Endothelial cell of umbilical vein (primary cell): ENCODE measurements at places on chromosomes 4 and X.
A peak's percentile ranks its signal among the peaks of the same experiment; 100 is the strongest.

- H3K27me3 ChIP-seq: no peaks in the 10 kb centered on the region
- H3K27ac ChIP-seq: no peak overlapping the region
- no peaks in the 10 kb centered on the region for H3K36me3 ChIP-seq
These were observed 71.8 kb upstream of the ALG13 start for GRCh38 chrX:111609206-111609605.

GRCh38 chr4:89496851-89497250, 189.3 kb upstream of the GPRIN3 start:
- H3K4me3 ChIP-seq: no peak overlapping the region
- H3K27ac ChIP-seq: peak overlapping the region; percentile 95
- H3K27me3 ChIP-seq: no peaks in the 10 kb centered on the region
- no peaks in the 10 kb centered on the region for H3K36me3 ChIP-seq
- H3K4me1 ChIP-seq: peaks cover 47% of the 10 kb centered on the region
- no peak for DNase-seq

DNA sequence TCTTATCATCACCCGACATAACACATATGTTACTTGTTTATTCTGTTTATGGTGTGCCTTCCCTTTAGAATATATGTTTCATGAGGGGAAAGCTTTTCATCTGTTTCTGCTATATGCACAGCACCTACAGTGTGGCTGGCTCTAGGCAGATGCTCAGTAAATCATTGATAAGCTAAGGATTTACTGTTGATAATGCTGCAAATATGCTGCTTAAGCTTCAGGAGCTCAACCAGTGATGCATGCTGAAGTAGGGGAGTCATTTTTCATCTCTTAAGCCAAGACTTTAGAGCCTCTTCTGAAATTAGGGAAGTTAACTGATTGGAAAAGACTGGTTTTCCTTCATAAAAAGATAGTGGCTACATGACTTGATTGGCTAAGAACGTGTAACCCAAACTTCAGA, 16.4 kb downstream of the FAT4 start:
- no peak for DNase-seq
- no peak overlapping the region for H3K4me3 ChIP-seq
- no peak overlapping the region for H3K27ac ChIP-seq
- no peaks in the 10 kb centered on the region for H3K27me3 ChIP-seq

DNA sequence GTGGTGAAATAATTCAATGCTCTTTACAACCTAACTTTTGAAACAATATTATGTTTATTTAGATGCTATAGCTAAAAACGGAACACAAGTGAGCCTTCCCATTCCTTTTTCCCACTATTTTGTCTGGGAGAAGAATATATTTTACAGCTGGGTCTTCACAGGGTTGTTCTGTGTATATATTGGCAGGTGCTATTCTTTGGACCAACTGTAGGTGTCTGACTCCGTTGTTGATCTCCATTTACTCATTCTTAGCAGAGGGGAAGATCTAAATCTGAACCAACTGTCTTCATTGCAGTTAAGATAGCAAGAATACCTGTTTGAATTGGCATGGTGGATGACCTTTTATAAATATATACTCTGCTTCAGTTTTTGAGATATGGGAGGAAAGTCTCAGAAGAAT, 257.4 kb downstream of the CFAP299 start:
- no peak overlapping the region for H3K4me3 ChIP-seq
- no peak for DNase-seq
- H3K27ac ChIP-seq: no peak overlapping the region
- H3K27me3 ChIP-seq: no peaks in the 10 kb centered on the region
- H3K36me3 ChIP-seq: no peaks in the 10 kb centered on the region
- no peaks in the 10 kb centered on the region for H3K4me1 ChIP-seq

GRCh38 chr4:76977736-76978350, 28.3 kb downstream of the SEPTIN11 start:
- H3K4me3 ChIP-seq: no peak overlapping the region
- peak; percentile 72 for DNase-seq
- H3K4me1 ChIP-seq: peaks cover 37% of the 10 kb centered on the region
- peaks cover 5% of the 10 kb centered on the region for H3K36me3 ChIP-seq
- H3K27ac ChIP-seq: peak overlapping the region; percentile 77

GRCh38 chr4:35565640-35566039, 678.7 kb downstream of the ARAP2 start:
- no peak overlapping the region for H3K4me3 ChIP-seq
- no peaks in the 10 kb centered on the region for H3K36me3 ChIP-seq
- no peaks in the 10 kb centered on the region for H3K27me3 ChIP-seq
- no peak for DNase-seq

GRCh38 chr4:173424899-173425805, 26.2 kb upstream of the SCRG1 start:
- no peaks in the 10 kb centered on the region for H3K27me3 ChIP-seq
- no peak for DNase-seq
- no peak overlapping the region for H3K4me3 ChIP-seq

DNA sequence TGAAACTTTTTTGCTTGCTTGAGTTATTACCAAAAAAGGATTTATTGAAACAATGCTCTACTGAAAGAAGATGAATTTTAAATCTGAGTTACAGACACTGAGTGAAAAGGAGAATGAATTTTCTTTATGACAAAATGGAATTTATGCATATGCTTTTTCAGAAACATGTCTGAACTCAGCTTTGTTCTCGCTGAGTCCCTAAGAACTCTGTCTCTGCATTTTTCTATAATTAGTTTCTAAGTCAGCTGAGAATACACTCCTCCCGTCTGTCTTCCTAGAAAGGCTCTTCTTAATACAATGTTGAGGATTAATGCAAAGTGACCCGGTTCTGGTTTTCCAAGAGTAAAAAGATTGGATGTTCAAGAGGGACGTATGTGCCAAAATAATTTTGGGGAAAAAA, 463.5 kb downstream of the NKX6-1 start:
- H3K36me3 ChIP-seq: no peaks in the 10 kb centered on the region
- no peak overlapping the region for H3K4me3 ChIP-seq
- H3K27ac ChIP-seq: no peak overlapping the region
- no peaks in the 10 kb centered on the region for H3K27me3 ChIP-seq
- no peaks in the 10 kb centered on the region for H3K4me1 ChIP-seq
- no peak for DNase-seq

DNA sequence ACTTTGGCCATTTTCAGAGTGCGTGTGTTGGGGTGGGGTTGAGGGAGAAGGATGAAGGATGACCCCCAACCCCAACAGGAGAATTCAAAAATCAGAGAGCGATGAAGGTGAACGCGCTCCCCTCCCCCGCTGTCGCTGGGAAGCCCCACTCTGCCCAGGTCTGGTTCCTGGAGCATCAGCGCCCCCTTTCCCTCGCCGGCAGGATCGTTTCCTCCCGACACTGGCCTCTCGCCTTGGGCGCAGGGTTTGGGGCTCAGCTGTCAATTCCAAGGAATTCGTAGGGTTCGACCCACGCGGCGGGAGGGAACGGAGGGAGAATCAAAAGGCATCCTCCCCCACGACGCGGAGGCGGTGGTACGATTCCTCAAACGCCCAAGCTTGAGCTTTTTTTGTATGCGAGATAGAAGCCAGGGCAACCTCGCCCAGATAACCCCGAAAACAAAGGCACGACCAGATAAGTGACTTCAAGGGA, 1.0 kb upstream of the PDGFRA start:
- peaks cover 65% of the 10 kb centered on the region for H3K27me3 ChIP-seq
- peaks cover 41% of the 10 kb centered on the region for H3K4me1 ChIP-seq
- H3K36me3 ChIP-seq: no peaks in the 10 kb centered on the region
- no peak for DNase-seq

DNA sequence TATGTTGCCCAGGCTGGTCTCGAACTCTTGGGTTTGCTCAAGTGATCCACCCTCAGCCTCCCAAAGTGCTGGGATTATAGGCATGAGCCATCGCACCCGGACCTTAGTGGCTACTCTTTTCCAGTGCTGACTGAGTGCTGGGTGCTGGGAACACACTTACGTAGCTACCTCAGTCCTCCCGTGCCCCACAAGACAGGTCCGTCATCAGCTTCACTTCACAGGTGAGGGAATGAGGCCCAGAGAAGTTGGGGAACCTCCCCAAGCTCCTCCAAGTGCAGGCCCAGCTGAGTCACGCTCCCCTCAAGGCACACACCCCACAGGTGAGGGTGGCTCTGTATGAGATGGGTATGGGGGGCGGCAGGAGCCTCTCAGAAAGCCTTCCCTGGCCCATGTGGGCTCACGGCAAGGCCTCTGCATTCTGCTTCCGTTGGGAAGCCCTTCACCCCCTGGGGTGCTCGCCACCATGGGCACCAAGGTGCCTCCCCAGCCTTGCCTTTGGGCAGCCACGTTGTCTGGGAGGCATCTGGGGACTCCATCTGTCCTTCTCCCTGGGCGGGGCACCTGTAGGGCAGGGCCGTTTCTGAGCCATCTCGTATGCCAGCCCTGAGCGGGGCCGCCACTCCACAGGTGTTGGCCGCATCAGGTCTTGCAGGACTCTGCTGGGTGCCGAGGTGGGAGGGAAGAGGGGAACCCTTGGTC, 28.4 kb downstream of the NSG1 start:
- no peaks in the 10 kb centered on the region for H3K4me1 ChIP-seq
- DNase-seq: no peak
- no peak overlapping the region for H3K27ac ChIP-seq
- H3K4me3 ChIP-seq: no peak overlapping the region
- H3K27me3 ChIP-seq: no peaks in the 10 kb centered on the region
- H3K36me3 ChIP-seq: no peaks in the 10 kb centered on the region

DNA sequence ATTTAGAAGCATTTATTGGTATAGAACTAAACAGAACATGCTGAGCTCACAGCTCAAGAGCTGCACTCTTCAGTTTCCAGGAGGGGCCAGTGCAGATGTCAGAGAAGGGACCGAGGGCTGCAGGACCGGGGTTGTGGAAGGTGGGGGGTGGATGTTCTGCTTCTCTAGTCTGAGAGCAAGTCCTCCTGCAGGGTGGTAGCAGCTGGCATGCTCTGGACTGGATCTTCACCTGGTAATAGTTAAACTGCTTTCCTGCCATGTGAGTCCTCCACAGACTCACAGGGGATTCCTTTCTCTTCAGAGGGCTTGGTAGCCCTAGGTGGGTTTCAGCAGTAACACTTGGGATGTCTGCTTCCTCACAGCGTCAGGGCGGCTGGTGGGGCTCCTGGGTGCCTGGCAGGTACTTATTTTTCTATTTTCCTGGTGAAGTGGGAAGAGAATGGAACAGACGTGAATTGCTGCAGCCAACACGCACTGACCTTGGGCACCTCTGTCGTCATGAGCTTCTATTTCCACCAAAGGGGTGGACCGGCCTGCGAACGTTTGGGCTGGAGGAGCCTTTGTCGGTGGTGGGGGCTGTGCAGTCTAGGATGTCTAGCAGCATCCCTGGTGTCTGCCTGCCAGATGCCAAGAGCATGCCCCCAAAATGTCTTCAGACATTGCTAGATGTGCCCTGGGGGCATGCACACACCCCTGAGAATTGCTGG, 2.5 kb downstream of the MAEA start:
- no peak overlapping the region for H3K27ac ChIP-seq
- no peak for DNase-seq
- H3K36me3 ChIP-seq: peaks cover 5% of the 10 kb centered on the region
- H3K4me3 ChIP-seq: no peak overlapping the region

DNA sequence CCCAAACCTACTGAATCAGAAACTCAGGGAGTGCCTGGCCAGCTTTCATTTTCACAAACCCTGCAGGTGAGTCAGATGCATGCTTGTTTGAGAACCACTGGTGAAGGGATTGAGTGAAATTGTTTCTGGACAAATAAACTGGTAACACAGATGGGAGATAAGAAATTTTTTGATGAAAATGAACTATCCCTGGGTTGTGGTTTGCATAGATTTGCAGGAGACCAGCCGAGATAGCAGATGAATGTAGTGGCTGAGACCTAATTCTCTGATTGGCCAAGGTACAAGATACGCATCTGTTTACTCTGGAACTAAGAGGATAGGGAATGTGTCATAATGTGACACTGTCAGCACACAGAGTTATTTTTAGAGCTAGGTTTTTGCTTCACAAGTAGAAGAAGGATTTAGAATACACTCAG, 117.8 kb upstream of the NOCT start:
- H3K27me3 ChIP-seq: no peaks in the 10 kb centered on the region
- no peak overlapping the region for H3K27ac ChIP-seq
- H3K36me3 ChIP-seq: no peaks in the 10 kb centered on the region
- no peak overlapping the region for H3K4me3 ChIP-seq
- no peak for DNase-seq

DNA sequence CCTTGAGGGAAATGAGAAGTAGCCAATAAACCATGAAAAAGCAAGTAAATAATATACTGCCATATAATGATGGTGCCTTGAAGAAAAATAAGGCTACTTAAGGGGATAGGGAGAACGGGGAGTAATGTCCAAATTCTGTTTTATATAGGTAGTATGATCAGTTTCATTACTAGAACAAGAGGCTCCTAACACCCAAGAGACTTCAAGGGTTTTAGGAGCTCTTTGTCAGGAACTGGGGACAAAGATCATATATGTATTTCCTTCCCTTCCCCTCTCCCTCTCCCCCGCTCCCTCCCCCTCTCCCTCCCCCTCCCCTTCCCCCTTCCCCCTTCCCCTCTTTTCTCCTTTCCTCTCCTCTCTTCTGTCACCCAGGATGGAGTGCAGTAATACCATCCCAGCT, 127.3 kb downstream of the PTPN13 start:
- H3K27ac ChIP-seq: no peak overlapping the region
- H3K4me1 ChIP-seq: peaks cover 10% of the 10 kb centered on the region
- H3K27me3 ChIP-seq: no peaks in the 10 kb centered on the region
- no peak overlapping the region for H3K4me3 ChIP-seq
- DNase-seq: no peak

- no peak for DNase-seq
- no peak overlapping the region for H3K4me3 ChIP-seq
These were observed 5.4 kb downstream of the ADAD1 start for GRCh38 chr4:122384245-122384644.

- H3K4me3 ChIP-seq: no peak overlapping the region
- no peaks in the 10 kb centered on the region for H3K4me1 ChIP-seq
- DNase-seq: no peak
- no peak overlapping the region for H3K27ac ChIP-seq
- H3K36me3 ChIP-seq: no peaks in the 10 kb centered on the region
These were observed 49.3 kb downstream of the NPNT start for GRCh38 chr4:105944540-105944939.

DNA sequence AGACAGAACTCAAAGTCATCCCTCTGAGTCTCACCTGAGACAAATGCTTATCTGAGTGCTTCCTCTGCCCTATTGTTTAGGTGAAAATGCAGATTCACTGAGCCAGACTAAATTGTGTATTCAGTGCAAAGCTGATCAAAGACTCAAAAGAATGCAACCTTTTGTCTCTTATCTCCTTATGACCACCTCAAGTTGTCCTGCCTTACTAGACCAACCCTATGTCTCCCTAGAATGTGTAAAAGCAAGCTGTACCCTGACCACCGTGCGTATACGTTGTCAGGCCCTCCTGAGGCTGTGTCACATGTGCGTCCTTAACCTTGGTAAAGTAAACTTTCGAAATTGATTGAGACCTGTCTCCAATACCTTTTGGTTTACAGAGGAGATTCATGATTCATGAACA, 63.6 kb upstream of the SH3RF1 start:
- H3K4me1 ChIP-seq: no peaks in the 10 kb centered on the region
- no peak overlapping the region for H3K4me3 ChIP-seq
- H3K27me3 ChIP-seq: peaks cover 2% of the 10 kb centered on the region
- H3K36me3 ChIP-seq: no peaks in the 10 kb centered on the region
- DNase-seq: no peak

- H3K4me3 ChIP-seq: no peak overlapping the region
- H3K4me1 ChIP-seq: peaks cover 9% of the 10 kb centered on the region
- H3K27me3 ChIP-seq: no peaks in the 10 kb centered on the region
- no peaks in the 10 kb centered on the region for H3K36me3 ChIP-seq
- H3K27ac ChIP-seq: no peak overlapping the region
These were observed 121.6 kb upstream of the NOCT start for GRCh38 chr4:138894011-138894410.

- no peaks in the 10 kb centered on the region for H3K4me1 ChIP-seq
- no peak within 1 kb of the TSS for H3K4me3 ChIP-seq
- H3K27me3 ChIP-seq: peaks cover 26% of the 10 kb centered on the region
- no peaks in the 10 kb centered on the region for H3K36me3 ChIP-seq
- H3K27ac ChIP-seq: no peak within 1 kb of the TSS
These were observed at the start of gene EXOC1L for GRCh38 chr4:55819634-55820033. EXOC1L (plus strand) TSS chr4:55819790; CDS start chr4:55820027, 237 bp downstream.
